ENCODE measurements at places on chromosomes 16 and 17. TPM values are rescaled to one million over a fixed set of nuclear protein-coding genes. Genes with fewer than 3 reads are reported as not detected.

DNA sequence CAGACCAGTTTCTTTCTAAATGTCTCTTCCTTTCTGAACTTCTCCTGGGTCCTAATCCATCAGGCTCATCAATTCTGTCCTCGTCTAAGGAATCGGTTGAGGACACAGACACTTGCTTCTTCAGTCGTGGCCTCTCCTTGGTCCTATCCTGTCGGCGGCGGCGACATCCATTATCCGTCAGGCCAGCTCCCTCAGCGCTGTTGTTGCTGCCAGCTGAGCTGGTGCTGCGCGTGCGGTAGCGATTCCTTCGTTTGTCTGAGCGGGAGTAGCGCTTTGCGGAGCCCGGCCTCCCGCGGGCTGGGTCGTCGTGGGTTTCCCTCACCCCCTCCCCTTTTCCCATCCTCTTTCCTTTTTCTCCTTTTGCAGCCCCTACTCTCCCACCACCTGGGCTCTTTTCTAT, 3.8 kb downstream of the SMG6 start:
- no peaks in the 10 kb centered on the region for H3K27me3 ChIP-seq
- no peak overlapping the region for H3K27ac ChIP-seq
- H3K36me3 ChIP-seq = peaks cover 21% of the 10 kb centered on the region
- H3K4me1 ChIP-seq = peaks cover 38% of the 10 kb centered on the region
- DNase-seq = no peak
- H3K4me3 ChIP-seq = no peak overlapping the region

- DNase-seq = no peak
- peak overlapping the region; percentile 92 for H3K4me3 ChIP-seq
- peaks cover 8% of the 10 kb centered on the region for H3K36me3 ChIP-seq
These were observed 683 bp upstream of the PSMB3 start for GRCh38 chr17:38751808-38752307.

- H3K27ac ChIP-seq = no peak overlapping the region
- DNase-seq = no peak
- peaks cover 5% of the 10 kb centered on the region for H3K36me3 ChIP-seq
- peaks cover 20% of the 10 kb centered on the region for H3K4me1 ChIP-seq
- no peaks in the 10 kb centered on the region for H3K27me3 ChIP-seq
These were observed 4.3 kb downstream of the SPATA2L start for GRCh38 chr16:89697161-89697615.

GRCh38 chr17:63399856-63400255, 46.2 kb downstream of the CYB561 start:
- no peak overlapping the region for H3K4me3 ChIP-seq
- H3K27me3 ChIP-seq = no peaks in the 10 kb centered on the region
- DNase-seq = no peak
- H3K27ac ChIP-seq = no peak overlapping the region

GRCh38 chr16:51095890-51096626, 55.0 kb downstream of the SALL1 start:
- no peak for DNase-seq
- H3K27me3 ChIP-seq = no peaks in the 10 kb centered on the region
- H3K27ac ChIP-seq = no peak overlapping the region
- H3K4me1 ChIP-seq = no peaks in the 10 kb centered on the region
- H3K4me3 ChIP-seq = no peak overlapping the region

GRCh38 chr16:81004646-81005353, 1.9 kb downstream of the CMC2 start:
- peak overlapping the region; percentile 45 for H3K4me3 ChIP-seq
- peaks cover 11% of the 10 kb centered on the region for H3K4me1 ChIP-seq
- no peaks in the 10 kb centered on the region for H3K36me3 ChIP-seq
- no peak overlapping the region for H3K27ac ChIP-seq
- DNase-seq = no peak

DNA sequence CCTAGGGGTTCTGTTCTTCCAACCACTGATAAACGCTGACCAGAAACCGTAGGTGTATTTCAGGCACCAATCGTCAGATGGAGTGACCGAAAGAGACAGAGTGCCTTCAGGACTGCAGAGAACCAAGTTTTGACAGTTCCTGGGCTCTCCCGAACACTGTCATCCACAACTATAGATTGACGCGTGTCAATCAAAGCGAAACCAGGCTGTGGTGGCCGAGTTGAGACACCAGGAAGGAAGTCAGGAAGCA, 11.9 kb upstream of the AURKB start:
- no peaks in the 10 kb centered on the region for H3K27me3 ChIP-seq
- peaks cover 9% of the 10 kb centered on the region for H3K4me1 ChIP-seq
- H3K27ac ChIP-seq = peak overlapping the region; percentile 100
- DNase-seq = no peak

DNA sequence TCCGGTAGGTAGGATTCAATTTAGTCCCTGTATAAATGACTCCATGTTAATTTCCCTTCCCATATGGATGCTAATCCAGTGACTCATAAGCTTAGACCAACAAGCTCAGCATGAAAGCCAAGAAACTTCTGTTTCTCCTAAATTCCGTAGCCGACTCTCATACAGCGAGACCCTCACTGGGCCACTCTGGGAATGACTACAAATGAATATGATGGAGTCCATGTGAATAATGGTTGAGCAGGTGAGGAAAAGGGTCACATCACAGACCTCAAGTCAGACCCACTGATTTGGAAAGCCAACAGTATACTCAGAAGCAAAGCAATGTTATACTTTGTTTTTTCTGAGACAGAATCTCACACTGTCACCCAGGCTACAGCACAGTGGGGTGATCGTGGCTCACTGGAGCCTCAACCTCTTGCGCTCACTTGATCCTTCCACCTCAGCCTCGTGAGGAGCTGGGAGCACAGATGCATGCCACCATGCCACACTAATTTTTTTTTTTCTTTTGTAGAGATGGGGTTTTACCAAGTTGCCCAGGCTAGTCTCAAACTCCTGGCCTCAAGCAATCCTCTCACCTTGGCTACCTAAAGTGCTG, 14.6 kb downstream of the RSL1D1 start:
- peaks cover 28% of the 10 kb centered on the region for H3K4me1 ChIP-seq
- H3K27ac ChIP-seq = peak overlapping the region; percentile 6
- H3K36me3 ChIP-seq = peaks cover 44% of the 10 kb centered on the region
- DNase-seq = no peak
- no peaks in the 10 kb centered on the region for H3K27me3 ChIP-seq

- no peak overlapping the region for H3K4me3 ChIP-seq
- DNase-seq = no peak
- H3K4me1 ChIP-seq = no peaks in the 10 kb centered on the region
- H3K36me3 ChIP-seq = no peaks in the 10 kb centered on the region
- H3K27me3 ChIP-seq = no peaks in the 10 kb centered on the region
These were observed 651.8 kb downstream of the CDH11 start for GRCh38 chr16:64469906-64470702.

DNA sequence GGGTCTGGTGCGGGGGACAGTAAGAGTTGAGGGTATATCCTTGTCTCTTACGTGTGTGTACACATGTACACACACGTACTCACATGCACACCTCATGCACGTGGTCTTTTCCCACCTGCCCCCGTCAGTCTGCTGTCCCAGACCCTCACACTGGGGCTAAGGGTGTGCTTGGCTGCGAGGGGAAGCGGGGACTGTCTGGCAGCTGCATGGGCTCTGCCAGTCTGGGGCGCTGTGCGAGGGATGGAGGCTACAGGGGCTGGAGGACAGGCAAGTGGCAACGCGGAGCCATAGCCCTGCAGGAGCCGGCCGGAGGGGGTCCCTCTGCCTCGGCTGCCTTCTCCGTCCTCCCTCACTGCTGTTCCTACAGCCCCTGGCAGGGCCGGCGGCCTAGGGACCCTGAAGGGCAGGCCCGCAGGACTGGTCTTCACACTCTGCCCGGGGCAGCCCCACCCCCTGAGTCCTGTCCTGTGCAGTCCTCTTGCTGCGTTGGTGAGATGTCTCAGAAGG, 20.8 kb upstream of the SLC38A10 start:
- no peak overlapping the region for H3K4me3 ChIP-seq
- no peak for DNase-seq
- H3K27ac ChIP-seq = no peak overlapping the region
- no peaks in the 10 kb centered on the region for H3K4me1 ChIP-seq

- H3K27me3 ChIP-seq = no peaks in the 10 kb centered on the region
- H3K27ac ChIP-seq = no peak overlapping the region
- no peak overlapping the region for H3K4me3 ChIP-seq
- no peaks in the 10 kb centered on the region for H3K36me3 ChIP-seq
- peaks cover 20% of the 10 kb centered on the region for H3K4me1 ChIP-seq
- DNase-seq = no peak
These were observed 75.0 kb downstream of the GPRC5B start for GRCh38 chr16:19809693-19810092.

GRCh38 chr16:78750611-78751010, 651.2 kb downstream of the WWOX start:
- no peaks in the 10 kb centered on the region for H3K36me3 ChIP-seq
- no peaks in the 10 kb centered on the region for H3K4me1 ChIP-seq
- no peaks in the 10 kb centered on the region for H3K27me3 ChIP-seq
- DNase-seq = no peak
- H3K4me3 ChIP-seq = no peak overlapping the region
- H3K27ac ChIP-seq = no peak overlapping the region

DNA sequence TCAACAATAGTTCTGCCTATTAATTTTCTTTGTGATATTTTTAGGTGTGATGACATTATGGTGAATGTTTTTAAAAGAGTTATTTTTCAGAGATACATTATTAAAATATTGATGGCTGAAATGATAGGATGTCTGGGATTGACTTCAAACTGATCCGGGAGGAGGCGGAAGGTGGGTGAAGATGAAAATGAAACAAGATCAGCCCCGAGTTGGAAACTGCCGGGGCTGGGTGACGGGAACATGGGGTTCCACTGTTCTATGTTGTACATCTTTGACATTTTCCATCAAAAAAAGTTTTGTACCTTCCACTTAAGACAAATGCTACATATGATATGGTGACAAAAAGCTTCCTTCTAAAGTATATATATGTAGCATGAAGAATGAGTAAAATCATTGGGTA, 336.9 kb downstream of the XYLT1 start:
- H3K4me3 ChIP-seq = no peak overlapping the region
- H3K4me1 ChIP-seq = no peaks in the 10 kb centered on the region
- DNase-seq = no peak
- peaks cover 12% of the 10 kb centered on the region for H3K36me3 ChIP-seq
- H3K27me3 ChIP-seq = no peaks in the 10 kb centered on the region
- no peak overlapping the region for H3K27ac ChIP-seq

- H3K4me1 ChIP-seq = no peaks in the 10 kb centered on the region
- no peak for DNase-seq
- no peak overlapping the region for H3K27ac ChIP-seq
- no peaks in the 10 kb centered on the region for H3K27me3 ChIP-seq
- no peaks in the 10 kb centered on the region for H3K36me3 ChIP-seq
- H3K4me3 ChIP-seq = no peak overlapping the region
These were observed 154.1 kb upstream of the CDC42EP4 start for GRCh38 chr17:73465953-73466230.

GRCh38 chr17:732067-732901, at the start of gene TLCD3A:
Gene TLCD3A, plus strand, starts transcription at chr17:732596. Its CDS starts 52 bp downstream, at chr17:732648.
- DNase-seq = no peak
- H3K27me3 ChIP-seq = no peaks in the 10 kb centered on the region
- peaks cover 17% of the 10 kb centered on the region for H3K4me1 ChIP-seq
- H3K27ac ChIP-seq = peak within 1 kb of the TSS; percentile 69
- H3K36me3 ChIP-seq = no peaks in the 10 kb centered on the region

DNA sequence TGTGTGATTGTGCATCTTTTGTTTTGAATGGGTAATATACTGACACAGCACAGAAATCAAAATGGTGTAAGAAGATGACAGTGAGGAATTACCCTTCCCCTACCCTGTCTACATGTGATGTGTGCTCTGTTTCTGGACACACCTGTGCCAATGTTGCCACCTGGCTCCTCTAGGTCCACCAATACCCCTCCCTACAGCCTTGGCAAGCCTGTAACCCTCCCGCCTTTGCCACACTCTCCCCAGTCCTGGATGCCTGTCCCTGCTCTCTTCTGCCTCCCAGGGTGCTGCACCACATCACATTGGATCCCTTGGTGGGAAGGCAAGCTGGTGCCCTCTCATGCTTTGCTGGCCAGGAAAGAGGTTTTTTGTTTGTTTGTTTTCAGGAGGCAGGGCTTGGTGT, 289.5 kb upstream of the N4BP1 start:
- no peaks in the 10 kb centered on the region for H3K27me3 ChIP-seq
- no peak for DNase-seq
- no peaks in the 10 kb centered on the region for H3K36me3 ChIP-seq
- no peaks in the 10 kb centered on the region for H3K4me1 ChIP-seq

- H3K27ac ChIP-seq = no peak overlapping the region
- DNase-seq = no peak
- H3K4me3 ChIP-seq = no peak overlapping the region
- no peaks in the 10 kb centered on the region for H3K36me3 ChIP-seq
- H3K27me3 ChIP-seq = no peaks in the 10 kb centered on the region
These were observed 36.5 kb upstream of the SIAH1 start for GRCh38 chr16:48421741-48422140.

DNA sequence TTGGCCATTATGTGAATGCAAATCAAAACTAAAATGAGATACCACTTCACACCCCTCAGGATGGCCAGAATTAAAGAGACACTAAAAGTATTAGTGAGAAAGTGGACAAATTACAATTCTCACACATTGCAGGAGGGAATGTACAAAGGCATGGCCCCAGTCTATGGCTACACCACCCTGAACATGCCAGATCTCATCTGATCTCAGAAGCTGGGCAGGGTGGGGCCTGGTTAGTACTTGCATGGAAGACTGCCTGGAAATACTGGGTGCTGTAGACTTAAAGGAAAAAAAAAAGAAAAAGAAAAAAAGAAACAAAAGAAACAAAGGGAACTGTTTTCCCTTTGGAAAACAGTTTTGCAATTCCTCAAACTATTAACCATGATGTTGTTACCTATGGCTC, 97.0 kb upstream of the RBL2 start:
- no peaks in the 10 kb centered on the region for H3K27me3 ChIP-seq
- no peaks in the 10 kb centered on the region for H3K4me1 ChIP-seq
- H3K27ac ChIP-seq = no peak overlapping the region
- no peaks in the 10 kb centered on the region for H3K36me3 ChIP-seq
- DNase-seq = no peak

- no peak overlapping the region for H3K27ac ChIP-seq
- no peaks in the 10 kb centered on the region for H3K27me3 ChIP-seq
- H3K4me3 ChIP-seq = no peak overlapping the region
- H3K36me3 ChIP-seq = no peaks in the 10 kb centered on the region
- no peaks in the 10 kb centered on the region for H3K4me1 ChIP-seq
These were observed 91.9 kb downstream of the CRISPLD2 start for GRCh38 chr16:84911486-84912216.

- DNase-seq = no peak
- no peaks in the 10 kb centered on the region for H3K27me3 ChIP-seq
- H3K27ac ChIP-seq = no peak overlapping the region
- H3K4me3 ChIP-seq = no peak overlapping the region
These were observed 4.5 kb downstream of the ARHGDIA start for GRCh38 chr17:81866440-81867169.

GRCh38 chr16:24074574-24074973, 181.6 kb upstream of the CACNG3 start:
- H3K27ac ChIP-seq = no peak overlapping the region
- H3K36me3 ChIP-seq = no peaks in the 10 kb centered on the region
- H3K4me3 ChIP-seq = no peak overlapping the region
- H3K4me1 ChIP-seq = no peaks in the 10 kb centered on the region

EVPLL gene
- total RNA-seq = not detected

SMYD4 gene
- 12.6 TPM for total RNA-seq

NPTX1 gene
- 0.68 TPM for total RNA-seq

IL17C gene
- total RNA-seq = not detected

ITGAD gene
- not detected for total RNA-seq

WNT9B gene
- total RNA-seq = not detected

LGALS9B gene
- total RNA-seq = not detected

C17orf107 gene
- 1.9 TPM for total RNA-seq

CCL16 gene
- total RNA-seq = not detected

Measured in thoracic aorta (tissue), 2 donors.